Effector memory CD4-positive, alpha-beta T cell (primary cell): ENCODE measurements at places on chromosomes 12 and 14.

GRCh38 chr14:58946431-58946830 is 242.0 kb upstream of the DAAM1 start:
- DNase-seq = no peak

DNA sequence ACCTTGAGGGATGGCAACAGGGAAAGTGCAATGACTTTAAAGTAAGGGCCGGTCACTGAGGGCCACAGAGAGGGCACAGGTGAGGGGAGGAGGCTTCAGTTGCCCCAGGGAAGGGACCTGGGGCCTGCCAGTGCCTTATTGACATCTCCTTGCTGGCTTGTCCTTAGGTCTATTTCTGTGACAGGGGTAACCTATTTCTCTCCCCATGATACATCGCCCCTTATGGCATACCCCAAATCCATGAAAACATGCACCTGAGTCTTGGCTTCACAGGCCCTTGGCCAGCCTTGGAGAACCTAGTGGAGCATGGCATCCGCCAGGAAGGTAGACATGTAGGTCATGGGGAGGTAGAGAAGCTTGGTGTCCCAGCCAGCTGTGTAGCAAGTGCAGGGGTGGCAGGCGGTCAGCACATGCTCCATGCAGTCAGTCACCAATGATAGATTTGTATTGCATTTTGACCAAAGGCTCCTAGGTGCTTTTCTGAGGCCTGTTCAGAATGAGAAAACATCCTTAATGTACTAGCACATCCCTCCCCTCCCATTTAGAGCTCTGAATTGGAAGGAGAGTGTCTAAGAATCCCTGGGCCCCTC is 23.6 kb upstream of the RDH16 start:
- DNase-seq = no peak

GRCh38 chr14:32350020-32350419 is 20.9 kb downstream of the AKAP6 start:
- DNase-seq = no peak

DNA sequence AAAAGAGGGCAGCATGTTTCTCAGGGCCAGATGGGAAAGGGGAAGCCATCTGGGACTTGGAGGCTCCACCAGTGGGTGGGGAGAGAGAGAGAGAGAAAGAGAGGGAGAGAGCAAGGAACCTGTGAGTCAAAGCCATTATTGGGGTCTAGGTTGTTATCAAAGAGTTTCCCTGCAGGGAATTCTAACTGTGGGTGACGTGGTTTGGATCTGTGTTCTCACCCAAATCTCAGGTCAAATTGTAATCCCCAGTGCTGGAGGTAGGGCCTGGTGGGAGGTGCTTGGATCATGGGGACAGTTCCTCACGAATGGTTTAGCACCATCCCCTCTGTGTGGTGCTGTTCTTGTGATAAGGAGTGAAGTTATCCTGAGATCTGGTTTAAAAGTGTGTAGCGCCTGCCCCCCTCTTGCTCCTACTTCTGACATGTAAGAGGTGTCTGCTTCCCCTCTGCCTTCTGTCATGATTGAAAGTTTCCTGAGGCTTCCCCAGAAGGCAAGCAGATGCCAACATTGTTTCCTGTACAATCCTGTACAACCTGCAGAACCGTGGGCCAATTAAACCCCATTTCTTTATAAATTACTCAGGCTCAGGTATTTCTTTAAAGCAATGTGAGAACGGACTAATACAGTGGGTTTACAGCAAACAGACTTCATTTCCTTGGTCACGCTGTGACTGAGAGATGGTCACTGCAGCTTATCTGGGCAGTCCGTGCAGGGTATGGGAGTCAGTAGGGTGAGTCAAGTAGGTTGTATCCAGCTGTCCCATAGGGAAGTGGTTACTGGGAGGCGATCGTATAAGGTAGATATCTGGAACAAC is 52.4 kb downstream of the CCDC91 start:
- no peak for DNase-seq

DNA sequence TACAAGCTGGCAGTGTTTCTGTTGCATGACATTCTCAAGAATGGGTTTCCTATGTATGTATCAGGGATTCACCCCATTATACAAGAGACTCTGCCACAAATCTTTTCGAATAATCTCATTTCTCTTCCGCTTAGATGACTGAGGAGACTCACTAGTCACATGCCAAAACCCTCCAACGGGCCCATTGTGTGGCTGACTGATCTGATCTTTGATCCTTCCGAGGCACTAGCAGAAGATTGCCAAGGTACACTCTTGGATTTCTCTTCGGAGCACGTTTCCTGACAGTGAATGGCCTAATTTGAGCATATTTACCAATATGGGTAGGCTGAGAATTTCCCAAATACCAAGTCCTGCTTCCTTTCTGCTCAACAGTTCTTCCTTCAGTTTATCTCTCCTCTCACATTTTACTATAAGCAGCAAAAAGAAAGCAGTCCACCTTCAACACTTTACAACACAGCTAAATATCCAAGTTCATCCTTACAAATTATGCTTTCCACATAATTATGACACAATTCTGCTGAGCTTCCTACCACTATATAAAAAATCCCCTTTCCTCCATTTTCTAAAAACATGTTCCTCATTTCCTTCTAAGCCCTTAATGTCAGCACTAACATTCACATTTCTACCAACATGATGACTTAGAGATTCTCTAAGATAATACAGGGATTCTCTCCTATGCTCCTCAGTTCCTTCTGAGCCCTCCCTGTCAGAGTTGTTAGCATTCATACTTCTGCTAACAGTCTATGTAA is 11.0 kb downstream of the PRPH start:
- DNase-seq = no peak

DNA sequence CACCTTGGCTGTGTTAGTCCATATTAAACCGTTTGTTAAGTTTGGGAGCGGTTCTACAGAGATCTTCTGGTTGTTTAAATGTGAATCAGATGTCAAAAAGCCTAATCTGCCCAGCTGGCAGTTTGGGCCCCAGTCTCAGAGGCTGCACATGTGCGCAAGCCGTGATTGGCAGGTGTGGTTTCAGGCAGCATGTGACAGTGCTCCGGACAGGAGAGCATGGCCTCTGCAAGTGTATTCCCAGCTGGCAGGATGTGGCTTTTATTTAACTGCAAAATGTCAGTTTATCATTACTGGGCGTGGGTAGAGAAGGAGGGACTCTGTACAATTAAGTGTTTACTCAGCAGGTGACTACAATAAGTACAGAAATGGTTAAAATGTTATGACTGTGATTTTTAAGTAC is 77.5 kb downstream of the PELI2 start:
- DNase-seq = no peak

GRCh38 chr12:31007636-31008175 is 66.0 kb upstream of the DDX11 start:
- no peak for DNase-seq

DNA sequence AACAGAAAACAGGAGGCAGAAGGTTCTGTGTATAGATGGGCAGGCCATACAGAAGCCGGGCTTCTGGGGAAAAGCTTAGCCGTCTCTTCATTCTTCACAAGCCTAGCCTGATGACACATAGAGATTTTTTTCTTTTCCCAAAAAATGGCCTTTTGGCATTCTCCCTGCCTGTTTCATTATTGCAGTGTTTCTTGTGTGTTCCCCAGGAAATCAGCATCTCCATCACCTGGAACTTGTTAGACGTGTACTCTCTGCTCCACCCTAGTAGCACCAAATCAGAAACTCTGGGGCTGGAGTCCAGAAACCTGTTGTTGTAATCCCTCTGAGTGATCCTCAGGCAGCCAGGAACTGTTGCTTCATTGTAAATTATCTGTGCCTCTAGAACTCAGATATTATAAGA is 388.1 kb downstream of the CCDC91 start:
- no peak for DNase-seq

DNA sequence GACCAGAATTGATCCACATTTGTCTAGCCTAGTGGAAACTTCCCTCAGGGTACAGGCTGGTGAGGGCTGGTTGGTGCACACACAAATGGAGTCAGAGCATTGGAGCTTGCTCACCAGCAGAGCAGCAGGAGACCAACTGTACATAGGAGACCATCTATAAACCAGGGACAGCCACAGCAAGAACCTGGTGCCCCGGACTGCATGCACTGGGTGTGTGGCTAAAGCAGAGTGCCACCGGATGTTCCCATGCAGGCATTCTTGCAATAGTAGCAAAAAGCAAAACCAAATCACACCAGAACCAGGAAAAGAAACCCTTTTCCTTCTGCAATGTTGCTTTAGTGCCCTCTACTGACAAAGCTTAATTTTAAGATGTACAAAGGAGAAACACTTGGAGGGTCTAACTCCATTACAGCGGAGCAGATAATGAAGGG is 136.4 kb downstream of the MDGA2 start:
- DNase-seq = no peak

- DNase-seq = no peak
These were observed 29.9 kb upstream of the CNTN1 start for GRCh38 chr12:40662366-40662765.

- DNase-seq = no peak
These were observed 90.9 kb upstream of the CCDC196 start for GRCh38 chr14:66395300-66395699.

- DNase-seq = no peak
These were observed 107.1 kb upstream of the BCAT1 start for GRCh38 chr12:25056011-25056410.

GRCh38 chr12:90618586-90618985 is 336.4 kb downstream of the CCER1 start:
- no peak for DNase-seq

- DNase-seq = no peak
These were observed 277.9 kb upstream of the FLRT2 start for GRCh38 chr14:85252011-85252410.

GRCh38 chr14:59187802-59188460 is 536 bp upstream of the DAAM1 start:
- peak; percentile 20 for DNase-seq

GRCh38 chr12:11853126-11853525 is 203.7 kb downstream of the ETV6 start:
- DNase-seq = no peak

- DNase-seq = no peak
These were observed 49.5 kb upstream of the DLK1 start for GRCh38 chr14:100677152-100677551.

- DNase-seq = no peak
These were observed 3.4 kb upstream of the KRT80 start for GRCh38 chr12:52195065-52195730.

DNA sequence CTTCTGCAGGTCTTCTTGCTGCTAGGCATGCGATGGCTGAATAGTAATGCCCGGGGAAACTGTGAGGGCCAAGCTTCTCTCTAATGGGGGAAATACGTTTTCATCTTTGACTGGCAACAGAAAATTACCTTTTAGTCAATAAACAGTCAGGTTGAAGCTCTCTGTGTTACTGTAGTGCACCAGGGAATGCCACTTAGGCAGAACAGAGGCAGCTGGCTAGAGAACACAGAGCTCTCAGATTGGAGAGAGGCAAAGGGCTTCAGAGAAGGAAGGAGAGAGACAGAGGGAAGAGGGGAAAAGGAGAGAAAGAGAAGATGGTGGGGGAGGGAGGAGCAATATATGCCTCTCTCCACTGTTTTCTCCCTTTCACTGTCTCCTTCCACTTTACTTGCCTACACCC is 6.7 kb downstream of the HSD17B6 start:
- no peak for DNase-seq

DNA sequence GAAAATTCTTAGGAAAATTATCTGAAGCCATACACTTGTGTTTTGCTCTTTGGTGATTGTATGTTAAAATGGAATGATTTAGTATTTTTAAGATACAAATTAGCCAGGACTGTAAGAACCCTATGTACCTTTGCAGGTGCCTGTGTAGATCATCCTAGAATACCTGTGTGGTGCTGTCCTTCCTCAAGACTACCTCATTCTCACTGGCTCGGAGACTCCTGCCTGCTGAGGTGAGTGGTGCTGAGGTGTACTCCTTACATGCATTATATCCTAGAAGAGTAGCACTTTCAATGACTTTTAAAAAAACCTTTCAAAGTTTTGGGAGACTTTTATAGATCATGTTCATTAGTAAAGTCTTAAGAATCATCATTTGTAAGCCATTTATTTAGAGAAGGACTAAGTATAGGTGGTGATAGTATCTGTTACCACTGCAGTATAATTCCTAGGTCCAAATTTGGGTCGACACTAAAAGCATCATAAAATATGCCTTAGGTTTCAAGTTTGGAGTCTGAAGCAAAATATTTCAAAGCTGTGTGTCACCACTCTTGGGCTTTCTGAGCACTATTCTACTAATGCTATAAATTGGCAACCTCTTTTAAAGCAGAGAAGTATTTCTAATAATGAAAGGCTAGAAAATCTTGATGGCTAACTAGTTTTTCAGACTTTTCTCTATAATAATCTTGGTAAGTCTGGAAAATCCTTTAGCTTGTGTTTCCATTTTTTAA is 36.6 kb downstream of the RASSF8 start:
- no peak for DNase-seq

GRCh38 chr14:97410667-97411620 is 613.8 kb downstream of the VRK1 start:
- DNase-seq = no peak

- peak; percentile 52 for DNase-seq
These were observed 472 bp downstream of the MBD6 start for GRCh38 chr12:57522887-57523705.

DNA sequence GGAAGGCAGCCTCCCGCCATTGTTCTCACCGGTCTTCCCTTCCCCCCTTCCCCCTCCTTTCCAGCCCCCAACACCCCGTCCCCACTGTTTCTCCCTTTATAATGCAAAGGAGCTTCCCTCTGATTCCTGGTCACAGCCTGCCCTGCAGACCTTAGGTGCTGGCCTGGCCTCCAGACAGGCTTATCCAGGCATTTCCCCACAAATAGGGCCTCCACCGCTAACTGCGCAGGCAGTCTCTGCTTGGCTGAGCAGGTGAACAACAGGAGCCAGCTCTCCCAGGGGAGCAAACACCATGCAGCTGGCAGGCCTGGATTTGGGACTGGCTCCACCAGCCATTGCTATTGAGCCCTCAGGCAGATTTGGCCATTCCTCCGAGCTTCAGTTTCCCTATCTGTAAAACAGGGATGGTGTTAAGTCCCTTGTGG is 46.0 kb downstream of the SMIM41 start:
- DNase-seq = no peak

DNA sequence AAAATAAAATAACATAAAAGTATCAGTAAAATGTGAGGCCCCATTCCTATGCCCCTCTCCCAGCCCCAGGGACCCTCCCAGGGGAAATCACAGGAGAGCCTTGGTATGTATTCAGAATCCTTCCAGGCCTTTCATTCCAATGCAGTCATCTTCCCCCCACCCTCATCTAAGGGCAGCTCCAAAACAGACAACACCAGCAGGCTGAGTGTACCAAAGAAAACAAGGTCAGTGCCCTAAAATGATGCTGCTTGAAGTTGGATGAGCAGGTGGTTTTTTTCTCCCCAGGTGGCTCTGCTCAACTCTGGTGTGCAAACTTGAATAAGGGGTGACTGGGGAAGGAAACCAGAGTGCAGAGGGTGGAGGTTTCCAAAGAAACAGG is 56.2 kb downstream of the TSPAN9 start:
- no peak for DNase-seq

GRCh38 chr12:70628701-70629480 is 8.3 kb downstream of the PTPRB start:
- no peak for DNase-seq

- no peak for DNase-seq
These were observed 7.8 kb upstream of the CAMKK2 start for GRCh38 chr12:121304306-121304705.
